ENCODE measurements at places on chromosomes 3 and 15.

DNA sequence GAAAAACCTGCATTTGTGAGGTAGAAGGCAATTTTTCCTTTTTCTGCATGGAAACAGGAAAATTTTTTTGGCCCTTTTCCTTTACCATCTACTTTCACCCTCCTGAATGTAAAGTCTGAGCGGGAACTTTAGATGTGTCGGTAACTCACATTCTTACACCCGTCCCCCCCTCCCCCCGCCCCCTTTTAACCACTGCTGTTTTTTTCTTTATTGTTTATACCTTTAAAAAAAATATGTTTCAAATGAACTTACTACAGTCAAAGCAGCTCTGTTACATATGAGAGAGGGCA is 487 bp upstream of the HES1 start:
- no peak for DNase-seq

GRCh38 chr3:119726909-119727308 is 24.1 kb downstream of the CFAP91 start:
- no peak for DNase-seq

- no peak for DNase-seq
These were observed 982 bp upstream of the GABPB1 start for GRCh38 chr15:50355980-50356379.

GRCh38 chr3:101011136-101011535 is 17.9 kb upstream of the ABI3BP start:
- DNase-seq = no peak

- DNase-seq = no peak
These were observed 436.7 kb downstream of the EPHB1 start for GRCh38 chr3:135231737-135232136.

- no peak for DNase-seq
These were observed 70.9 kb downstream of the ANKRD28 start for GRCh38 chr3:15726881-15727280.

GRCh38 chr3:8204853-8205650 is 296.6 kb upstream of the LMCD1 start:
- DNase-seq = no peak

DNA sequence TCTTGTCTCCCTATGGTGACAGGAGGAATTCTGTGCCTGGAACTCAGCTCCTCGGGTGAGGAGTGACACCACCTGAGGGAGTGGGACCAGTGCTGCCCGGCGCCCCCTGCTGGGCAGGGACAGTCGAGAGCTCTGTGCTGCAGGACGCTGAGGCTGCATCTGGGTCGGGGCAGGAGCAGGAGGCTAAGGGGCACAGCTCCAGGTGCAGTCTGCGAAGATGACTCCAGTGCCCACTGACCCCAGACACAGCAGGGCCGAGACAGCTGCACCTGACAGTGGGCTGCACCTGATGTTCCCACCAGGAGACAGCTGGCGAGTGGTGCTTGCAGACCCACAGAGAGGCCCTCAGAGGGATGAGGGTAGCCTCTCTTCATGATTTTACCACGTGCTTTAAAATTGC is 152.9 kb downstream of the ATP10A start:
- peak; percentile 19 for DNase-seq

- no peak for DNase-seq
These were observed 25.4 kb upstream of the EDEM1 start for GRCh38 chr3:5162102-5162501.

- no peak for DNase-seq
These were observed 176.5 kb upstream of the DPH6 start for GRCh38 chr15:35722501-35722900.

DNA sequence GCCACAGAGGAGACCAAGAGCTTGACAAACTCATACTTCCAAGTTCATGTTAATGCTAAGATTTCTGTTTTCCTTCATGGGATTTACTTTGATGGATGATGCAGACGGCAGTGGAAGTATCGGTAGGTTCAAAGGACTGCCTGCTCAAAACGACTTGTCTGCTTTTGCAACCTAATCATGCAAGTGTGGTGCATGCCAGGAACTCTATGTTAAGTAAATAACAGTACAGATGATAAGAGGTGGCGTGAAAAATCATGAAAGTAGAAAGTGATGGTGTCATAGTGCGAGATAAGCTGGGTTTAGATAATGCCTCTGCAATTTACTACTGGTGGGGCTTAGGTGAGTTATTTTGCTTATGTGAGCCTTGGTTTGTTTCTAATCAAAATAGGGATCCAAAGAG is 14.7 kb upstream of the LMCD1 start:
- no peak for DNase-seq

DNA sequence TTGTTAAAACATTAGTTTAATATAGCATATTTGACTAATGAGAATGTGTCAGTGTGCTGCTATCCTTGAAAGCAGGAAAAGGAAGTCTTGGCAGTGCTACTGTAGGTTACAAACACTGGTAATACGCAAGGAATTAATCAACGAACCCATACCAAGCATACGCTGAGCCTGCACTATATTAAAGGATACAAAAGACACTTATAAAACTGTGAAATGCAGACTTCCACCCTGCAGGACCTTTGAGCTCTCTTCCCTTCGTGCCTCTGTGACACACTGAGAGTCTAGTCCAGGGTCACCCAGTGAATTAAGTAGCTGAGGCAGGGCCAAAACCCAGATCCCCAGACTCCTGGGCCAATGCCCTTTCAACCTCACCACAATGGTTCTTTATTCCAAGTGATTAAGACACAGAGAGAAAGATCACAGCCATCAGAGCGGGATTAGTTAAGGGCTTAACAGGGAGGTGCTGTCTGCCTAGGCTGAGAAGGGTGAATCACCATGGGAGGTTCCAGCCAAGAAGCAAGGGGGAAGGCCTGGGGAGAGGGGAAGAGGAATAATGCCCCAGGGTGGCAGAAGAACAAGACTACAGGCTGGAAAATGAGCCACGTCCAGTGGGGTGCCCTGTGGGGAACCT is 6.8 kb downstream of the ANXA2 start:
- no peak for DNase-seq

GRCh38 chr3:103047640-103048039 is 612.8 kb downstream of the ZPLD1 start:
- no peak for DNase-seq

- peak; percentile 46 for DNase-seq
These were observed at the start of gene ARMC8 for GRCh38 chr3:138187296-138188012. Gene ARMC8 (plus strand): TSS chr3:138187301. CDS start chr3:138187555, 254 bp downstream.

DNA sequence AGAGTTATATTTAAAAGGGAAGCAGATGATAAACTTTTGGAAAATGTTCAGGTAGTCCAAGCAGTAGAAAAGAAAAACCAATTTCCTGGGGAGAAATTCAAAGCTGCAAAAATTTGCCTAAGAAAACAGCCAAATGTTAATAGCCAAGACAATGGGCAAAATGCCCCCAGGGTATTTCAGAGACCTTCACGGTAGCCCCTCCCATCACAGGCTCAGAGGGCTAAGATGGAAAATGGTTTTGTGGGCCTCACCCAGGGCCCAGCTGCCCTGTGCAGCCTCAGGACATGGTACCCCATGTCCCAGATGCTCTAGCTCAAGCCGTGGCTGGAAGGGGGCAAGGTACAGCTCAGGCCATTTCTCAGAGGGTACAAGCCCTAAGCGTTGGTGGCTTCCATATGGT is 391.0 kb downstream of the ZIC4 start:
- DNase-seq = no peak

- peak; percentile 24 for DNase-seq
These were observed 45.0 kb downstream of the GPR176 start for GRCh38 chr15:39874890-39875549.

GRCh38 chr3:147977001-147977400 is 567.8 kb downstream of the ZIC1 start:
- no peak for DNase-seq

GRCh38 chr3:113110267-113110666 is 101.1 kb upstream of the BOC start:
- no peak for DNase-seq

- no peak for DNase-seq
These were observed 11.0 kb downstream of the KAT2B start for GRCh38 chr3:20051123-20051806.

DNA sequence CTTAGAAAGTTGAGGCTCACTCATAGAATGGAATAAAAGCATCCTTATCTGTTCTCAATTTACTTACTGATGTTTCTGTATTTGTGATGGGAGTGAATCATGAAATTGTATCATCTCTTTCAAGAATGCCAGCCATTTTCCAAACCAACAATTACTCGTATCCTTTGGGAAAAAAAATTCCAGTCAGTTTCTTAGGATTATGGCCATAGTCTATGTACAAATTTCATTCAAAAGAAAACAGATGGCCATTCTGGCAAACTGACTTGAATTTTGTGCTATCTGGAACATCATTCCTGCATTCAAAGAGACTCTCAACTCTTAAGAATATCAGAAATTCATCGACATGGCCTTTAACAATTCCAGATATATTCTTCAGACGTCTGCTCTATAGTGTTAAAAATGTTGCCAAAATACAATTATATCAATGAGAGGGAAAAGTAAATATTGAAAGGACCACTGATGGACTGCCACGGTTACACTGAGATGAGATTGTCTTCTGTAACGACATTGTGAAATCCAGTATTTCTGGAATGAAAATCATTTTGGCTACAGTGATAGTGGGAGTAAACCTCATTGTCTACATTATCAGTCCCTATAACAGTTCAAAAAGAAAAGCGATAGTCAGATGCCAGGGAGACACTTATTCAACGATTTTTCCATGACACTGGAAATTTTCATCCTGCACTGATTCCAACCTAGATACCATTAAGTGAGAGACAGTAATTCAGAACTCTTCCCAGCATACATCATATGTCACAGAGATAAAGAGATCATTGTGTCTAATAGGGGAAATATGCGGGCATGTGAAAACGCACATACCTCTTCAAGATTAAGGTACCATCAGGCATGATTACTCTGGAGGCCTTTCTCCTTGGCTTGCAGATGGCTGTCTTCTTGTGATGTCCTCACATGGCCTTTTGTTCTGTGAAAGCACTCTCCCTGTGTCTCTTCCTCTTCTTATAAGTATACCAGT is 953.8 kb upstream of the ALCAM start:
- no peak for DNase-seq

- DNase-seq = no peak
These were observed 28.9 kb downstream of the IDH3A start for GRCh38 chr15:78178064-78178463.

- no peak for DNase-seq
These were observed 179.4 kb upstream of the ADAMTS9 start for GRCh38 chr3:64867224-64867623.

GRCh38 chr3:170128977-170129431 is 52.5 kb downstream of the PHC3 start:
- no peak for DNase-seq

DNA sequence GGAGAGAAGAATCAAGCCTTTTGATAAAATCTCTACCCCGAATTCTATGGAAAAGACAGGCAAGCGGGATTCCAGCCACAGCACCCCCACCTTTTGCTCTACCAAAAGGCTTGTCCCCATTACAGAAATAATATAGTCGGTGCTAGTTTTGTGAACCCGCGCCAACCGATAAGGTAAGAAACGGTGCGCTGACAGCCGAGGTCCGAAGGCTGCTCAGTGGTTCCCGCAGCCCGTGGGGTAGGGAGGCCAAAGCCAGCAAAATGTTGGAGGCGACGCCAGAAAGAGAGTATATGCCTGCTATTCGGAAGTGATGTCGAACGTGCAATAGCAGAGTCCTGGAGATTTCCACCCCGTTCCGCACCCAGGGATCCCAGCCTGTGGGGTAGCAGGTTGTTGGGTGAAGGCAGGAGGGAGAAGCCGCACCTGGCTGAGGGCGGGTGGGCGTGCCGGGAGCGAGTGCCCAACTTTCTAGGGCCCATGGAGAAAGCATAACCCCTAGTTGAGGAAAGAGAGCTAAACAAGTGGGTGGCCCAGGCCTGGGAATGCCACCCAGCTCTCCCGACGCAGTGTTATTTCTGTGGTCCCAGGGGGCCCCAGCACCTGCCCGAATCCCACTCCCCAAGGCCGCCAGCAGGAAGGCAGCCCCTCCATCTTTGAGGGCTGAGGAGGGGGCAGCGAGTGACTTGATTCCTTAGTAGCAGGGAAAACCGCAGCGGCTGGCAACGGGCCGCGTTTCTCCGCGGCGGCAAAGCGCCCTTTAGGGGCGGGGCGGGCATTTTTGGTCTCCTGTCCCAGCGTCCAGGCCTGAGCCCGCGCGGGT is 7.9 kb upstream of the SOX2 start:
- no peak for DNase-seq

GRCh38 chr3:72248389-72248761 is 463.4 kb upstream of the PROK2 start:
- DNase-seq = no peak

DNA sequence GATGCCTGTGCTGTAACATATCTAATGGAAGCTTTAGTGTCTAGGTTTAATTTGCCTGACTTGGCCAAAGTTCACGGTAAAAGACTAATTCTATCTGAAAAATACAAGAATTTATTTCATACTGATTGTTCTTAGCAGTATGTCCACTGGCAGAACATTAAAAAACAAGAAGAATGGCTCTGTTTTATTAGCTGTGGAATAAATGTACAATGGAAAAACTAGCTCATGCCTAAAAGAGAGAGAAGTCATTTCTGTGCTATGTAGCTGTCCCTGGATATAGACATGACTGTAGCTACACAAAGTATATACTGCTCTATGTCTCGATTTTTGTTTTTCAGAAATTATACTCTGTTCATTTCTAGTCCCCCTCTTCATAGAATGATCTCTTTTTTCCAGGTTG is 13.9 kb upstream of the VGLL3 start:
- DNase-seq = no peak

GRCh38 chr3:61820306-61820992 is 259.1 kb downstream of the PTPRG start:
- DNase-seq = no peak

DNA sequence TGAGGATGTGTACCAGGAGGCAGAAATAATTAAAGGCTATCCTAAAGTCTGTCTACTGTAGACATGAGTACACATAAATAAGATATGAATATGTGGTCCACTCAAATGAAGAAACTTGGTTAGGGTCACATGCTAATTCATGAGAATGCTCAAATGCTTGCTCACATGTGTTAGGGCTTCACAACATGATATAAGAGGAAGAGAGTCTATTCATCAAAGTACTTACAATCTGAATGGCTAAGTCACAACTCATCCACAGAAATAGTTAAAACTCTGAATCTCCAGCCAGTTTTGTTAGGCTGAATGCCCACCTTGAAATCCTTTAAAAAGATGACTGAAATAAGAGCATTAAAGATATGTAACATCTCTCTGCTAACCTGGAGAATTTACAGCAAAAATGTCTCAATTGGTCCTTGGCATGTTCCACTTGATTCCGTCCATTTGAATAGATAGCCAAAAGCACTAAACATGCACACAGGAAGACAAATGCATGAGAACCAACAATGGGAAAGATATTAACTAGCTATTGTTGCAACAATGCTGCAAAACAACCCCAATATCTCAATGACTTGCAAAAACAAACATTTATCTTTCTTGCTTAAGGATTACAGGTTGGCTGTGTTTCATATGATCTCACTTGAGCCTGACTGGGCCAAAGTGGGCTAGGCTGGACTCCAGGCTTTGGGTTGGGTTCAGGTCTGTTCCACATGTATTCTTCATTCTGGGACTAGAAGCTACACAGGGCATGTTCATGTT is 10.6 kb upstream of the TBC1D5 start:
- no peak for DNase-seq

- no peak for DNase-seq
These were observed 71.4 kb upstream of the TLE3 start for GRCh38 chr15:70169147-70169546.
